ENCODE measurements at places on chromosomes 5 and 9. TPM values are rescaled to one million over a fixed set of nuclear protein-coding genes. Genes with fewer than 3 reads are reported as not detected.

AQP7 gene
- total RNA-seq = 3.0 TPM

GRCh38 chr5:1212881-1213280 lies 11.5 kb downstream of the SLC6A19 start:
- ATAC-seq = no peak

CCDC171 gene
- total RNA-seq = 15.1 TPM

GRCh38 chr5:161547738-161548486 lies 1.4 kb upstream of the GABRB2 start:
- peak; percentile 79 for ATAC-seq

DNA sequence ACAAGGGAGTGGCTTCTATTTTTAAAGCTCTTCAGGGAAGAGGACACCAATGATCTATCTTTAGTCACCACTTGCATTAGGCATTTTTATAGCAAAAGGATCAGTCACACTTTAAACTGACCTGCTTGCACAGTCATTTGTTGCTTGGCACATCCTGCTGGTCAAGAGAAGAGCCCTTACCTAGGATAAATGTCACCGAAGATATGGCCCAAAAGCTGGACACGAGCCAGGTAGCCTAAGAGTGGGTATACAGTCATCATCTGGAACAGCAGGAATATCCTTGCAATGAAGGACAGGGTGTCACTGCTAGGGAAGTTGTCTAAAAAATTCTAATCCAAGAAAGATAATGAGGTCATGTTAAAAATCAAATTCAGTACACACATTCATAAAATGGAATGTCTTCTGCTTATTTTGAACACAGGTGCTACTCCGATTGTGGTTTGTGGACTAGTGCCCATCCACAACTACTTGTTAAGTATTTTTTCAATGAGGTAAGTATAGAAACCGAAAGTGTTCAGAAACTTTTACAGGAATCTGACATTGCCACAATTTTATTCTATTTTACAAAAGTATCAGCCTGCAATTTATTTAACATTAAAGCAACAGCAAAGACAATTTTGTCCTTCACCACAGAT lies 78.4 kb downstream of the SLC38A9 start:
- peak; percentile 23 for ATAC-seq

DNA sequence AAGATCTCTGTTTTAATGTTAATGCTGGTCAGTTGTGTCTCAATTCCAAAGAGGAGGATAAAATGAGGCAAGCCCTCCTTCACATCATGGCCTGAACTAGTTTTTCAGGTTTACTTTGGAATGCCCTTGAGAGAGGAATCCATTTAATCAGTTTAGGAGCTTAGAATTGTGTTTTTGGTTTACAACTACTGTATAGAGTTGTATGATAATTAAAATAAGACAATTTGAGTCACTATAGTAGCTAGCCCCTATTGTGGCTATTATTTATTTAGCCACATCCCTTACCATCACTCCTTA lies 107.8 kb upstream of the PRLR start:
- ATAC-seq = no peak

GARNL3 gene
- 3.3 TPM for total RNA-seq

PLPP7 gene
- total RNA-seq = 6.7 TPM

FAM221B gene
- total RNA-seq = 0.36 TPM

GRCh38 chr9:2253636-2254580 lies 238.8 kb downstream of the SMARCA2 start:
- no peak for ATAC-seq

- no peak for ATAC-seq
Observed at GRCh38 chr5:160694896-160695295, 157.1 kb downstream of the ATP10B start.

- peak; percentile 99 for ATAC-seq
Observed at GRCh38 chr5:133635051-133635450, 22.7 kb upstream of the FSTL4 start.

DNA sequence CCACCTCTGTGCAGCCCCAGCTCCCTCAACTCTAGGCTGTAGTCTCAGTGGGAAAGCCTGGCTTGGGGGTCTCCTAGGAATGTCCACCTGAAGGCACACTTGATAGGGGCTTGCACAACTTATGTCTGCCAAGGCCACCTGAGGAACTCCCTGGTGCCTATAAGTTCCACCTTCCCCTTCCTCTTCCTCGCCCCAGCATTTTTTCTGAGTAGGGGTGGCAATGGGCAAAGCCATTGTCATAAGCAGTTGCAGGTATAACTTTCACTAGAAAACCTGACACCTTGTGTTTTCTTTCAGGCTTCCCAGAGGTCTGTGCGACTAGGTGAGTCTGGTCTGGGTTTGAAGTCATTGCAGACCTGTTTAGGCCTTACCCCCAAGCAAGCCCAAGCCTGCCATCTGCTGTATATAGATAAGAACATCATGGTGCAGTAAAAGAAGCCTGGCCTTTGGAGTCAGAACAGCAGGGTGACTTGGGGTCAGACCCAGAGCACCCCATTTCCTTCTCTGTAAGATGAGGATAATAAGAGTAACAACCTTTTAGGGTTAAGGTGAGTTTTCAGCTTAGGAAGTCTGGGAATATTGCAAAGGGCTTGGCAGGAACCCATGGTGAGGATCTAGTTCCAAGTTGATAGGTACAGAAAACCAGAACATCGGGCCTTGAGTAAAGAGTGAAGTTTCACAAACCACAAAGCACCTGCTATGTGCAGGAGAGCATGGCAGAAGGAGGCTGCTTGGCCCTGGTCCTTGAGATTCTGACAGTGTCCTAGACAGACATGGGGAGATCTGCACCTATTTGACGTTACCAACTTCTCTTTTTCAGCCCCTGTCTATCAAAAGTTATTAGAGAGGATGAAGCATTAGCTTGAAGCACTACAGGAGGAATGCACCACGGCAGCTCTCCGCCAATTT lies 33.8 kb downstream of the TGFBI start:
- ATAC-seq = no peak

GRCh38 chr5:114153392-114153791 lies 208.5 kb upstream of the KCNN2 start:
- ATAC-seq = no peak

IL17B gene
- total RNA-seq = not detected

PTGES gene
- 0.55 TPM for total RNA-seq

GHR gene
- 0.27 TPM for total RNA-seq

GRCh38 chr5:173602423-173602822 lies 14.0 kb downstream of the BOD1 start:
- no peak for ATAC-seq

GRCh38 chr9:116688806-116689485 lies 1.8 kb downstream of the TRIM32 start:
- ATAC-seq = no peak

GRCh38 chr9:24846248-24846912 lies 300.7 kb upstream of the IZUMO3 start:
- ATAC-seq = no peak

DBH gene
- not detected for total RNA-seq

DNA sequence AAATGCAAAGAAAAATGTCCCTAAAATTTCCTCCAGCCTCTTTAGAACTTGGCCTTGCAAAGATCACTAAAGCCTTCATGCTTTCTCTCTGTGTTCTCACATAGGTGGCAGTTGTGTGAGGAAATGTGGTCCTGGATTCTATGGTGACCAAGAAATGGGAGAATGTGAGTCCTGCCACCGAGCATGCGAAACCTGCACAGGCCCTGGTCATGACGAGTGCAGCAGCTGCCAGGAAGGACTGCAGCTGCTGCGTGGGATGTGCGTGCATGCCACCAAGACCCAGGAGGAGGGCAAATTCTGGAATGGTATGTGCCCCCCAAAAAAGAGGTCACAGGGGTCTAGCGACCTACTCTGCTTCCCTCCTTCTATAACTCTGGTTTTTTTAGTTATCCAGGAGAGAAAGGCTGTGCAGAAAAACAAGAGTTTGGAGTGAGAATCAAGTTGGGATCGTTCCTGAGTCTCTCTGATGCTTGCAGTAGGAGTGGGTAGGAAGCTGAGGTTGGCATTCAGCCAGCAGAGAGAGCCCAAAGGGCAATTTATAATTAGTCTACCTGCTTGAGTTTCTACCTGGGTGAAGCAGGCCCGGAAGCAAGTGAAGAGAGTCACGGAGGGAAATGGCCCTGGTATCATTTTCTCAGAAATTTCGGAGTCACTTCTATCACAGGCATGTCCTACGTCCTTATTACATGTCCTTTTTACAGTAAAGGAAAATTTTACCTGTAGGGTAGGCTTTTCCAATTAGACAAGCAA lies 97.5 kb downstream of the RFK start:
- no peak for ATAC-seq

DNA sequence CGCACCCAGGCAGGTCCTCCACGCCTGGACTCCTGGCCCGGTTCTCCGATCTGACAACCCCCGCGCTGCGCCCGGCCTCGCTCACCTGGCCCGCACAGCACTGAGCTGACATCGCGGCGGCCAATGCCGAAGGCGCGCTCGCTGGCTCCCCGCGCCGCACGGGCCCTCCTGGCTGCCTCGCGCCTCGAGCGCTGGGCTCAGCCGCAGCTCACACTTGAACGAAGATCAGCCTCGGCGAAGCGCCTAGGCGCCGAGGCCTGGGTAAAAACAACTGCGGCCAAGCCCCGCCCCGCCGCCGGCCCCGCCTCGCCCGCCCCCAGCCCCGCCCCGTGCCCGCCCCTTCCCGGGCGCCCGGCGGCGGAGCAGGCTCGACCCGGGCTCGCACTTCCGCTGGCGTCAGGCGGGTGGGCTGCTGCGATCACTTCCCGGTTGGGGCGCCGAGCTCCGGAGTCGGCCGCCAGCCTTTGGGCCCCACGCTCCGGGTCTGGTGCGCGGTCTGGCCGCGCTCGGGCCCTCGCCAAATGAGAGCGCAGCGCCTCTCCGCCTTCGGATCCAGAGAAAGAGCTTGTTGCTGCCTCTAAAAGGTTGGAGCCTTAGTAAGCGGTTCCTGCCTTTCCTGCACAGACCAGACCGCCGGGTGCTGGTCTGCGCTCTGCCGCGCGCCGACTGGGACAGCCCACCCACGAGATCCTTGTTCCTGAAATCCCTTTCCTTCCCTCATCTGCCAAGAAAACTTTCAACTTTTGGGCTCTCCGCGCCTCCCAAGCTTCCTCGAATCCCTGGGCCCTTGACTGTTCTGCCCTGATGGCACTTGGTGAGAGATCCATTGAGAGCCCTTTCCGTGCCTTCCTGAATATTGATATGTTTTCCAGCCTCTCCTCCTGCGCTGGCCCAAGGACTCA lies at the start of gene SERINC5:
Gene SERINC5, minus strand, starts transcription at position 238 of the 902 bp plus-strand sequence. Its CDS starts 126 bp downstream, at position 112.
- ATAC-seq = peak; percentile 67

DNA sequence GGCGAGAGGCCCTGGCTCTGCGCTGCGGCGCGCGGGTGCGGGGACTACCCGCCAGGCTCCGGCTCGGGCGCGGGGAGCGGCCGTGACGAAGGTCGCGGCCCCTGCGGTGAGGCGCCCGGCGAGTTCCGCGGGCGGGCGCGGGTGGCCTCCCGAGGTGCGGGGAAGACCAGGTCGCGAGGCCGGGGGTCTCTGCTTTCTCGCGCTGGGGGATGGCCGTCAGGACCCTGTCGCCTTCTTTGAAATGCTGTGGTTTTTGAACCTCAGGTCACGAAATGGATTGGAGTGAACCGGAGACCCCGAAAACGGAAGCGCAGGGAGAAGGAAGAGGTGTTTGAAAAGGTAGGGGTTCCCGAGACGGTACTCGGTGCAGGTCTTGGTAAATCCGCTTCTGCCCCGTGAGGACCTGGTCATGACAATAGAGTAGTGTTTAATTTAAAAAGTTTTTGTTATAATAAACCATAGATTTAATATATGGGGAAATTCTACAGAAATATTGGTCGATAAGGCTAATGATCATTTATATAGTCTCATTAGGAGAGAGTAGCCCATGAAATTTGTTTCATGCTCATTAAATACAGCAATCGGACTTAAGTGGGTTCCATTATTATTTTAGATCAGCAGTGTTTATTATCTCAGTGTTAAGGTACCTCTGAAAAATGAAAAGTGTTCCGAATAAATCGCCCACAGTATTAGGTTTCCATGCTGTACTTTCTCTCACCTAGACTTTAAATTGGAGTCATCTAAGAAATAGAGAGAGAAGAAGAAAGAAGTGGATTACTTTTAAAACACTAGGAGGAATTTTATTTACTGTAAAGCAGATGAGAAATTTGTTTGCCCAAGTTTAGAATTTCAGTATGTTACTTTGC lies 279.0 kb downstream of the AOPEP start:
- ATAC-seq = no peak

- peak; percentile 80 for ATAC-seq
Observed at GRCh38 chr9:83266666-83267496, 203.9 kb upstream of the RASEF start.

GDF9 gene
- total RNA-seq = 0.50 TPM

IL3 gene
- not detected for total RNA-seq

DNA sequence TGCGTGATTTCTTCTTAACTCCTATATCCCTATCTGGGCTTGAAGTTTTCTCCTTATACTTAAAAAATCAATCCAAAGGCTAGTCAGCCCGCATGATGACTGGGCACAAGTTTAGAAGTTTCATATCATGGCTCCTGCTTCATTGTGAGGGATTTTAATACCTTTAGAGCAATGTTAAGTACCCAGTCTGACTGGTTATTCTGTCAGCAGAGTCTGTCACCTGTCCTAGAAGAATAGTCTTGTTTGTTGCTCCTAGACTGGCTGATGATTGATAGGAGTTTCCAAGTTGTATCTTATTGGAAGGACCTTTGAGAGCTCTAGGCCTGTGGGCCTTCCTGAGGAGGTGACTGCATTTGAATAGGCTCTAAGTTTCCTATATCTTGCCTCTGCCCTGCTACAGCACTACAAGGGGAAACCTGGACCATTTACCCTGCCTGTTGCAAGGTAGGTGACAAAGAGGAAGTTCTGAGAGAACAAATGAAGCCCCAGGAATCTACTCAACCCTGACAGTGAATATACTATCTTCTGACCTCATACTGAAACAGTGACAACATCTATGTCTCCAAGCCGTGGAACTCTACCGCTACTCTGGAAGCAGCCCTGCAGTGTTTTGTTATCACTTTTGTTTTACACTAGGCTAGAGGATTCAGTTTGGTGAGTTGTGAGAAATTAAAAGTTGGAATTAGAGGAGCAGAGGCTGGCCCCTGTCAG lies 66.5 kb downstream of the F2RL2 start:
- no peak for ATAC-seq

GRCh38 chr5:163978897-163979296 lies 473.5 kb downstream of the MAT2B start:
- no peak for ATAC-seq

CSF1R gene
- 0.66 TPM for total RNA-seq

- ATAC-seq = no peak
Observed at GRCh38 chr5:28066856-28067255, 1028.5 kb upstream of the CDH9 start.

ANKRD34B gene
- 0.22 TPM for total RNA-seq

ARL14EPL gene
- not detected for total RNA-seq

Data from motor neuron (in vitro differentiated cells).